ENCODE measurements at places on chromosomes 5 and 9.

DNA sequence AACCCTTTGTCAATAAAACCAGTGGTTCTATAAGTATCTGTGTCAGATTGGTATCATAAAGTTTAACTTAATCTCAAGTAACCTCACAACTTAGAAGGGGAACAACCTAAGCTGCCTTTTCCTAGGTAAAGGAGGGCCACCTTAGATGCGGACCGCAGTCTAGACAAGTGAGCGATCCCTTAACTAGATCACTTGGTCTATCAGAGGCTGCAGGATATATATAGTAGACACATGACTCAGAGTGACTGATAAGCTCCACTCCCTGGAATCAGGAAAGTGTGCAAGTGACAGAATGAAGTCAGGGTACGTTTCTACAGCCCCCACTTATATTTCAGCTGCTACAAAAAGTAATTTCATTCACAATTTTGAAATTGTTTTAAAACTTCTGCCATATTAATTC lies 7.4 kb downstream of the REEP5 start:
- DNase-seq, result no peak

GRCh38 chr9:114093031-114093471 lies 6.0 kb downstream of the KIF12 start:
- DNase-seq, result no peak

DNA sequence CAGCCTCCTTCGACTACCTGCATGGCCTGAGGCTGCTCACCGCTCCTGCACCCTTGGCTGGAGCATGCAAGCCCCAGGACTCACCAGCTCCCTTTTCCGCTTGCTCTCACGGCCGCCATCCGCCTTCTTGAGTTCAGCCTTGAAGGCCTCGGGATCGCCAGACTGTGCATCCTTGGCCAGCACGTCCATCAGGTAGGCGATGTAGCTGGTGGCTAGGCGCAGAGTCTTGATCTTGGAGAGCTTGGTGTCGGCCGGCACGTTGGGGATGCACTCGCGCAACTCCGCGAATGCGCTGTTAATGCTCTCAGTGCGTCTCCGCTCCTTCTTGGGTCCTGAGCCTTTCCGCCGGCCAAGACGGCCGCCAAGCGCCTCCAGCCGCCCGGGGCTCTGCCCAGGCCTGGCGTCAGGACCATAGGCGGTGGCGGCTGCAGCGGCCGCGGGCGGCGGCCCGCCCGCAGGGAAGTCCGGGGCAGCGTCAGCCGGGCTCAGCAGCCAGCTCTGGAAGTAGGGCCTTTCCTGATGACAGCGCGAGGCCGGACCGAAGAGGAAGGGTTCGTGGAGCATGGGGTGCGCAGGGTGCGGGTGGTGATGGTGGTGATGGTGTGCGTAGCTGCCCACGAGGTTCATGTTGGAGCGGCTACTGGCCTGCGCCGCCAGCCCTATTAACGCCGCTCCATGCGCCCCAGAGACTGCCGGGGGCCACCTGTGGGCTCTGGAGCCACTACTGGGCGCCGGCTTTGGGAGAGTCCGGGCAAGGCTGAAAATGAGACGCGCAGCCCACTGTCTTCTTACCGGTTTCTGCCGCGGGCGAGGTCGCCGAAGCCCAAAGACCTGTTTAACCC lies 424 bp downstream of the HAND1 start:
- no peak for DNase-seq

- DNase-seq, result no peak
Observed at GRCh38 chr9:126031116-126031515, 283.9 kb downstream of the PBX3 start.

DNA sequence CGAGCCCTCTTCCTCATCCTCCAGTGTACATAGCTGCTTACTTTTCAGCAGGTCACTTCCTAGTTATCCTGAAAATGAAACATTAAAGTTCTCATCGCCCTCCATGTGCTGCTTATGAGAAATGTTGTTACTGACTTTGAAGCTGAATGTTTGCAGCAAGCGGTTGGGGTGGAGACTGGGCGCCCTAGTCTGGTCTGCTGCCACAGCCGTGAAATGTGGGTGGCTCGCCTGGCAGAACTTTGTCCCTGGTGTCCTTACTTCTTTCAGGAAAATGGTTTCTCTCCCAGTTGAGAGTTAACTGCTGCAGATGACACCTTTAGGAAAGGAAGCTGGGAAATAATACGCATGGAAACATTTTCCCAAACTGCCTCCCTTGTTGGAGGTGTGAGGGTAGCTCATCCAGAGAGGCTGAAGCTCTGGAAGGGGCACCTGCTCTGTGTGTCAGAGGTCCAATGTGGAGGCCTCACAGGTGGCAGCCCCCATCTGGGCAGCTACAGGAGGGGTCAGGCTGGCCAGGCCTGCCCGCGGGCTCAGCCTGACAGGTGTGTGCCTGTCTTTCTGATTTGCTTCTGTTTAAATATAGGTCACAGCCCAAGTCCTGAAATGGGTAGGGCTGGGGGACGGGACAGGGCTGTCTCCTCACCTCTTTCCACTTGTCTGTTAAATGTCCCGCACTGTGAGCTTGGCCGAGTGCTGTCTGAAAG lies 24.0 kb downstream of the TRAF2 start:
- no peak for DNase-seq

DNA sequence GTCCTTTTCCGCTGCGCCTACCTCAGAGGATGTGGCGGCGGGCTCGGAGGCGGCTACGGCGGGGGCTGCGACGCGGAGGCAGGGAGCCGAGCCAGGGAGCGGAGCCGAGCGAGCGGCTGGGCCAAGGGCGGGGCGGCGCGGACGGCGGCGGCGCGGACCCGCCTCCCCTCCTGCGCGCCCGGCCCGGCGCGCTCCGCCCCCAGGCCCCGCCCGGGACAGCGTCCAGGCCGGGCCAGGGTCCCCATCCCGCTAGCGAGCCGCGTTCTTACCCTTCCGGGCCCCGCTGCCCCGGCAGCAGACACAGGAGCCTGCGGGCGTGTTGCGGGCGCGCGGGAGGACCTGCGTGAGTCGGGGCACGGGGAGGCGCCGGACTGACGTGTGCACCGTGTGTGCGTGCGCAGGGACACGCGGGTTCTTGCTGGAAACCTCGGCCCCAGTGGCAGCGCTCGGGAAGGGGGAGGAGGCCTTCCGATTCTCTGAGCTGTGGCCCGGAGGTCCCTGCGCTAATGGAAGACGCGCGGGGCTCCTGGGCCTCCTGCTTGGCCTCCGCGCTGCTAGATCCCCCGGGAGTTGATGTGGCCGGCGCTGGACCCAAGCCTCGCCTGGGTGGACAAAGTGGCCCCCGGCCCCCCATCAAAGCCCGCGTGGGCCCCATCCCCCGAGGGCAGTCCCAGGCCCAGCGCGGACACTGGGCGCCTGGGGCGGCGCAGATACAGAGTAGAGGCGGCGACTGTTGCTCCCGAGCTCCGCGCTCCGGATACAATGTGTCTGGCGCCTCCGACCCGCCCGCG lies at the start of gene VDAC1:
TSS of gene VDAC1 (minus strand) at position 350 of the 791 bp plus-strand sequence. CDS start 11,963 bp downstream, outside the sequence.
- DNase-seq, result peak; percentile 84

Data from muscle of arm (tissue), 14 donors.